ENCODE measurements at places on chromosomes 4 and X.

- H3K36me3 ChIP-seq, result no peaks in the 10 kb centered on the region
- no peak overlapping the region for H3K27ac ChIP-seq
- no peak overlapping the region for H3K4me3 ChIP-seq
- H3K4me1 ChIP-seq, result no peaks in the 10 kb centered on the region
- no peaks in the 10 kb centered on the region for H3K27me3 ChIP-seq
Measured at GRCh38 chr4:156654410-156654809, 317.2 kb downstream of the PDGFC start.

DNA sequence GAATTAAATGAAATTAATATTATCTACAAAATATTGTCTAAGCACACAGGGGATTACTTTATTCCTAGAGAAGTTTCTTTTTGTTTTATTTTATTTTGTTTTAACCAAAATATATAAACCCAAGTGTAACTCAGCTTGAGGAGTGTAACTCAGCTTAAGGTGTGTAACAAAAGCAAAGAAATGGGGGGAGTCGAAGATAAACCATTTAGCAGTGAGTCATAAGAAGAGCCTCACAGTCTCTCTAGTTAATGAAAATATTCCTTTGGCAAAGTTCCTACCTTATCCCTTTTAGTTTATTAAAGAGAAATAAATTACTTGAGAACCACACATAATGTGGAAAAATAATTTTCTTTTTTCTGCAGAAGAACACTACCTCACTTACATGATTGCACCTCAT lies 261.8 kb downstream of the KCTD8 start:
- H3K36me3 ChIP-seq, result no peaks in the 10 kb centered on the region
- H3K4me3 ChIP-seq, result no peak overlapping the region
- H3K27me3 ChIP-seq, result no peaks in the 10 kb centered on the region
- H3K27ac ChIP-seq, result no peak overlapping the region
- H3K4me1 ChIP-seq, result peaks cover 2% of the 10 kb centered on the region

DNA sequence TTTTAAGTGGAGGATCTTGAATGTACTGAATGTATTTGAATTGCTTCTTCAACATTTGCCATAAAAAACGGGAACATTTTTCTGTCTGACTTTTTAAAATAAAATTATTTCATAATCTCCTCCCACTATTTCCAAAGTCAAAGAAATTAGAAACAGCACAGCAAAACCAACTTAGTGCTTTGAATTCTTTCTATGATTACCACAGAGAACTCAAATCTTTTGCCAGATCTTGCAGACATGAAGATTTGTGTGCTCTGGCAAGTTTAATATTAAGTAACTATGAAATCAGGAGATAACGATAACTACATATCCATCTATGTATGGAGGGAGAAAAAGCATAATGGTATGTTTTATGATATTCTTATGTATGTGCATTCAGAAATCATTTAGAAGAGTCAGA lies 982.2 kb downstream of the PCDH7 start:
- no peaks in the 10 kb centered on the region for H3K27me3 ChIP-seq
- DNase-seq, result no peak
- no peaks in the 10 kb centered on the region for H3K36me3 ChIP-seq
- H3K27ac ChIP-seq, result no peak overlapping the region
- no peaks in the 10 kb centered on the region for H3K4me1 ChIP-seq

GRCh38 chr4:146465628-146466027 lies 56.1 kb downstream of the SLC10A7 start:
- no peak for DNase-seq
- no peaks in the 10 kb centered on the region for H3K27me3 ChIP-seq
- no peaks in the 10 kb centered on the region for H3K36me3 ChIP-seq
- H3K27ac ChIP-seq, result no peak overlapping the region
- H3K4me3 ChIP-seq, result no peak overlapping the region

DNA sequence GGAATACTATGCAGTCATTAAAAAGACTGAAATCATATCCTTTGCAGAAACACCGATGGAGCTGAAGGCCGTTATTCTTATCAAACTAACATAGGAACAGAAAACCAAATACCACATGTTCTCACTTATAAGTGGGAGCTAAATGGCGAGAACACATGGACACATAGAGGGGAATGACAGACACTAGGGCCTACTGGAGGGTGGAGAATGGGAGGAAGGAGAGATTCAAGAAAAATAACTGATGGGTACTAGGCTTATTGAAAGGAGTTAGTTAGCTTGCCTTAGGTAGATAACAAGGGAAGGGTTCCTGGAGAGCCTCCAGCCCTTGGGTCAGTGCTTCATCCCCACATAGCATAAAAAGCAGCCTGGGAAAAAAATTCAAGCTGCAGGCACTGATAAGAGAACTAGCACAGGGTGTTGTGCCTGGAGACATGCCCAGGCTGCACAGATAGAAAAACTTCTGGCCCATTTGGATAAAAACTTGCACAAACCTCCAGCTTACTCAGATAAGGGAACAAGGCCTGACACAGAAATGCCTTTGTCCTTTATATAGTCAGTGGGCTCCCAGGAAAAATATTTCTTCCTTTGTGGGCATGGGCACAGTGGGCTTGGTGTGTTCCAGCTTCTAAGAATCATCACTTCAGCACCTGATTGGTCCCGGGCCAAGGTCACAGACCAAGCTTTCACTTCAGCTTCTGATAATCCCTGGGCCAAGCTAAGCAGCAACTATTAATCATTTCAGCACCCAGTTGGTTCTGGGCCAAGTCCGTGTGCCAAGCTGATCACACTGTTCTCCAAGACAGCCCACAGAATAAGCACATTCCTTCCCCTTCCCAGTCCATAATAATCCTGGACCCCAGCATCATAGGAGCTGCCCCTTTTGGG lies 23.1 kb upstream of the PWWP3B start:
- H3K27me3 ChIP-seq, result no peaks in the 10 kb centered on the region
- H3K4me1 ChIP-seq, result no peaks in the 10 kb centered on the region
- no peak for DNase-seq
- no peak overlapping the region for H3K4me3 ChIP-seq

DNA sequence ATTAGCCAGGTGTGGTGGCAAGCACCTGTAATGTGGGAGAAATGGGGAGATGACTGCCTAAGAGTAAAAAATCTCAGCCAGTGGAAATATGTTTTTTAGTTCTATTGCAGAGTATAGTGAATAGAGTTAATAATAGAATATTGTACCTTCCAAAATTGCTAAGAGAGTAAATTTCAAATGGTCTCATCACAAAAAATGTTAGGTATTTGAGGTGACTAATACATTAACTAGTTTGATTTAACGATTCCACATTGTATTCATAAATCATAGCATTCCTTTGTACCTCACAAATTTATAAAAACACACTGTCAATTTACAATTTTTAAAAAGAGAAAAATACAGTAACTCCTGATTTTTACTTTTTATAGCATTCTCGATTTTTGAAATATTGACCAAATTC lies 681.5 kb upstream of the EPHA5 start:
- DNase-seq, result no peak
- H3K4me3 ChIP-seq, result no peak overlapping the region
- no peaks in the 10 kb centered on the region for H3K27me3 ChIP-seq
- no peak overlapping the region for H3K27ac ChIP-seq

DNA sequence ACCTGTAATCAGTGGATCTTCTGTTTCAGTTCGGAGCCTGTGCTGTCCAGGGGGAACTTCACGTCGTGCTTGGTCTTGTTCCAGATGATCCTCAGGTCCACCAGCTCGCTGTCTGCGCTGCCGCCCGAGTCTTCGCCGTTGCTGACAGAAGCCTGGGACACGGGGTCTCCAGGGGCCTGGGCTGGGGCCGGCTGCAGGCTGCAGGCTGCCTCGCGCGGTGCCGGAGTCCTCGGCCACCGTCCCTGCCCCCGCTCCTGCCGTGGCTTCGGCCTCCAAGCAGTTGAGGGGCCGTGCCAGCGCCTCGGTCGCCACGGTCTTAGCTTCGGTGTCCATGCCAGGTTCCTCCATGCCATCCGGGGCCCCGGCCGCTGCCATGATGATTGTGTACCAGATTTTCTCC lies 37.3 kb upstream of the CCNI start:
- no peaks in the 10 kb centered on the region for H3K27me3 ChIP-seq
- H3K4me1 ChIP-seq, result no peaks in the 10 kb centered on the region
- DNase-seq, result no peak
- H3K36me3 ChIP-seq, result no peaks in the 10 kb centered on the region

DNA sequence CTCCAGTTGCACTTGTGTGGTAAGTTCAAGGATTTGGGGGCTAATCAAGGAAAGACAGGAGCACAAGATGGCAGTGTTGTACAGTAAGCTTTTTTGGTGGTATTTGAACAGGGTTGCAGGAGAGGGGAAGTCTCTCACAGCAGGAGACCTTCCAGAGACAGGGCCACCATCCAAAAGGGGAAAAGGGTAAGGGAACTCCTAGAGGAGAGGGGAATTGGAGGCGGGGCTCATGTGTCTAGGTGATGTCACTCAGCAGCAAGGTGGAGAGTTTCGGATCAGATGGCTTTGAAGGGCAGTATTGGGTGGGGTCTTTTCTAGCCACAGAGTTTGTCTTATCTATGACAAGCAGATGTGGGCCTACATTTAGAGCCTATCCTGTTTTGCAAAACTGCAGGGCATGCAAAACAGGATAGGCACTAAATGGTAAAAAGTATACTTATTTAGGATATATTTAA lies 13.4 kb upstream of the RNF175 start:
- peak; percentile 24 for DNase-seq
- H3K27me3 ChIP-seq, result no peaks in the 10 kb centered on the region
- no peak overlapping the region for H3K4me3 ChIP-seq
- H3K36me3 ChIP-seq, result no peaks in the 10 kb centered on the region
- H3K27ac ChIP-seq, result no peak overlapping the region

- peak overlapping the region; percentile 78 for H3K27ac ChIP-seq
- H3K4me1 ChIP-seq, result peaks cover 4% of the 10 kb centered on the region
- H3K4me3 ChIP-seq, result no peak overlapping the region
- no peaks in the 10 kb centered on the region for H3K27me3 ChIP-seq
Measured at GRCh38 chr4:72312032-72312650, 256.9 kb downstream of the ADAMTS3 start.

GRCh38 chr4:110526589-110526988 lies 50.6 kb downstream of the ENPEP start:
- H3K27me3 ChIP-seq, result no peaks in the 10 kb centered on the region
- H3K4me3 ChIP-seq, result no peak overlapping the region
- no peak overlapping the region for H3K27ac ChIP-seq
- no peak for DNase-seq
- no peaks in the 10 kb centered on the region for H3K4me1 ChIP-seq
- no peaks in the 10 kb centered on the region for H3K36me3 ChIP-seq

DNA sequence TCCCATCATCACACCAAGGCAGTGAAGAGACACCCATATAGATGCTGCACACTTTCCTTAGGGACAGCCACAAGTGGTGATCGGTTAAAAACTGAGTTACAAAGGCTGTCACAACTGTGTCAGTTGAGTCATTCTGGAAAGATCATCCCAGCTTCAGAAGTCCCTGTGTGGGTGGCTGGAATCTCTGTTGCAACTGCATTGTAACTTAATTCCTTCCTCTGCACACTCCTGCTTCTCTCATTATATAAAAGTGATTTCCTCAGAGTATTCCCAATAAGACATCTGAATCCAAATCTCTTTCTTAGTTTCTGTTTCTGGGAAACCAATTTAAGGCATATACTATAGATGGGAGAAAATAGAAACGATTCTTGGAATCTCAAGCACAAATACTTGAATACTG lies 88.1 kb downstream of the FSTL5 start:
- no peaks in the 10 kb centered on the region for H3K4me1 ChIP-seq
- H3K27ac ChIP-seq, result no peak overlapping the region
- no peaks in the 10 kb centered on the region for H3K36me3 ChIP-seq
- DNase-seq, result peak; percentile 9
- H3K4me3 ChIP-seq, result no peak overlapping the region

GRCh38 chr4:101471201-101471600 lies 123.9 kb upstream of the PPP3CA start:
- no peaks in the 10 kb centered on the region for H3K4me1 ChIP-seq
- H3K36me3 ChIP-seq, result no peaks in the 10 kb centered on the region
- no peak overlapping the region for H3K4me3 ChIP-seq
- DNase-seq, result no peak

GRCh38 chr4:94889946-94890345 lies 132.2 kb downstream of the BMPR1B start:
- no peaks in the 10 kb centered on the region for H3K36me3 ChIP-seq
- peak; percentile 40 for DNase-seq
- H3K27ac ChIP-seq, result no peak overlapping the region
- no peaks in the 10 kb centered on the region for H3K27me3 ChIP-seq
- H3K4me3 ChIP-seq, result no peak overlapping the region

DNA sequence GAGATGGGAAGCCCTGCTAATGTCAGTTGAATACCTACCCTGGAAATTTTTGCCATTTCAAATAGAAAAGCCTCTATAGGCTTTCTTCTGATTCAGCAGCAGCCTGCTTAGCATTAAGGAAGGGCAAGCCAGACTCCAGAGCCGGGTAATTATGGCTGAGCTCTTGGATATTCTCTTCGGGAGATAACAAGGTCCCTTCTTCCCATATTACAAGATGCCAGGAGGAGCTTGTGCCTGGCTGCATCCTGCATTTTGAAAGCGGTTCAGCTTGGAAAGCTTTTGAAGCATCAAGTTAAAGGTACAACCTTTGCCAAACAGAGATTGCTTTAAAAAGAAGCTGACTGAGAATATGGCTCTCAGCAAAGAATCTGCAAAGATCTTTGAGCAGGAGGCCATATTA lies 399.6 kb upstream of the RPS6KA3 start:
- DNase-seq, result no peak
- H3K4me3 ChIP-seq, result no peak overlapping the region
- H3K4me1 ChIP-seq, result no peaks in the 10 kb centered on the region
- H3K36me3 ChIP-seq, result no peaks in the 10 kb centered on the region
- no peaks in the 10 kb centered on the region for H3K27me3 ChIP-seq

GRCh38 chr4:138981930-138982390 lies 33.6 kb upstream of the NOCT start:
- DNase-seq, result peak; percentile 95
- H3K27ac ChIP-seq, result no peak overlapping the region
- H3K4me1 ChIP-seq, result no peaks in the 10 kb centered on the region
- no peak overlapping the region for H3K4me3 ChIP-seq
- no peaks in the 10 kb centered on the region for H3K27me3 ChIP-seq

DNA sequence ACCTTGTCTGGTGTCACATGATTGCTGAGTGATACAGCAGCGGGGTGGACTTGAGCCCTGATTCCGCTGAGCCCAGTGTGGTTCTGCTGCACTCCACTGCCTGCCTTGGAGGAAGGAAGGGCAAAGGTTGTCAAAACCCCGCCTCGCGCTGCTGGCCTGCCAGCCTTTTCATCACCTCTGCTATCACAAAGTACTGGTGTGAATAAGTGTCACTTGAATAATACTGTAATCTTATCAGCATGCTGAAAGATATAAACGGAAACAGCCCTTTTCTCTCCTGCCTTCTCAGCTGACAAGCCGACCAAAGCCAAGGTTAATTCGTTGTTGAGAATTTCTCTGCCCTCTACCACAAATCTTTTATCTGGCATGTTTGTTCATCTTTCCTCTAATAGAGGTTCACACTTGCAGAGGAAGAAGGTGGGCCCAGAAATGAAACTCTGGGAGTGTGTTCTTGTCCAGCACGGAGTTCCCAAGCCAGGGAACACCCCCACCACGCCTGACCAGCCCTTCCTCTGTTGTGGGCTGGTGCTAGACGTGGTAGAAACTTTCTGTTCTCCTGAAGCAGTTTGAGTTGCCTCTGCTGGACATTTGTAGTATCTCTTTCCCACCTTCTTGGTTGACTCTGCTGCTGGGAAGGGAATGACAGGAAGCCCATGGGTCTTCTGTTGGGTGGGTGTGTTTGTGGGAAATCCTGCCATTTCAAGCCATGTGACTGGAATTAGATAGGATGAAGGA lies 21.5 kb downstream of the FHDC1 start:
- peak; percentile 44 for DNase-seq
- H3K4me3 ChIP-seq, result no peak overlapping the region
- H3K4me1 ChIP-seq, result peaks cover 25% of the 10 kb centered on the region
- H3K27ac ChIP-seq, result peak overlapping the region; percentile 96

Measured in mesenchymal stem cell (in vitro differentiated cells and primary cell).